ENCODE measurements at places on chromosomes 1 and 21.
A peak's percentile ranks its signal among the peaks of the same experiment; 100 is the strongest.

DNA sequence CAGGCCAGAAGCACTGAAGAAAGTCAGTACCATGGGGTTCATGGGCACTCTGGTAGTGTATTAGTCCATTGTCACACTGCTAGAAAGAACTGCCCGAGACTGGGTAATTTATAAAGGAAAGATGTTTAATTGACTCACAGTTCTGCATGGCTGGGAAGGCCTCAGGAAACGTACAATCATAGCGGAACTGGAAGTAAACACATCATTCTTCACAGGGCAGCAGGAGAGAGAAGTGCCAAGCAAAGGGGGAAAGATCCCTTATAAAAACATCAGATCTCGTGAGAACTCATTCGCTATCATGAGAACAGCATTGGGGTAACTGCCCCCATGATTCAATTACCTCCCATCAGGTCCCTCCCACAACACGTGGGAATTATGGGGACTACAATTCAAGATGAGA lies 20.2 kb upstream of the ROR1 start:
- no peak for DNase-seq

DNA sequence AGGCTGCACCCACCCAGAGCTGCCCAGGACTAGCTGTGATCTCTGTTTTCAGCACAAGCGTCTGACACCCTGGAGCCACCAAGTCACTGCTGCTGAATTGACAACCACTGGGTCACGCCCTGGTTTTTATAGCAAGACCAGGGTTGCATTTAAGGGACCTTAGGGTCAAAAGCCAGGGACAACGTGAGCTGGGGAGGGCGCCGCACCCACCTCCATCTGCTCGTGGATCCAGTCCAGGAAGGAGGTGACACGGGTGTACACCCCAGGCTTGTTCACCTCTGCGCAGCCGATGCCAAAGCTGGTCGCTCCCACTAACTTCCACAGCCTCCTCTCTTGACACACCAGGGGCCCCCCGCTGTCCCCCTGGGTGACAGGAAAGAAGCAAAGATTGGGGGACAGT lies 9.2 kb upstream of the TFF1 start:
- no peak for DNase-seq

DNA sequence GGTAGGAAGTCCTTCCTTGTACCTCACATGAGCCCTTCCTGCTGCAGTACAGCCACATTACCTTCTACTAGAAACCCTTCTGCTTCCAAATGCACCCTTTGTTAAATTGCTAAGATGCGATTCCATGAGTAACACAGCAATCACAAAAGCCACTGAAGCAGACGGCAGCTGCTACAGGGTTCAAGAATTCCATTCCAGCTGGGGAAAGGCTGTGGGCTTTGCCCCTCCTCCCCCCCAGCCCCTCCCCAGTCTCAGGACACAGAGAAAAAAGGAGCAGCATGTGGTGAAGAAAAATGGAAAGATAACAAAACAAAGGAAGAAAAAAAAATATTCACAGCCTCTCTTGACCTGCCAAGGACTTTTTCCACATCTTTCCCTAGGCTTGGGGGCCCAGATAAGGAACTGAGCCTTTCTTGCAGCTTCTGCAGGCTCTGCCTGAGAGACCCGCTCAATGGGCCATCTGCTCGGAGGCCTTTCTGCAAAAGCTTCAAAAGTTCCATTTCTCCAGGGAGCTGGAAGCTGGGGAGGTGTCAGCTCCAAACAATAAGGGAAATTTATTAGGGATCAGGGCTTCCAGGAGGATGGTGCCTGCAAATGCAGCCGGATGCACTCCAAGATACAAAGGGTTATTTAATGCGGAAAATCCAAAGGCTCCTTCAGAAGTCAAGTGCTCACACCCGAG lies 72.1 kb downstream of the SYT2 start:
- DNase-seq: no peak

- DNase-seq: no peak
Observed at GRCh38 chr1:201466492-201466891, 2.5 kb downstream of the PHLDA3 start.

- no peak for DNase-seq
Observed at GRCh38 chr1:86382878-86383277, 13.2 kb downstream of the ODF2L start.

- peak; percentile 68 for DNase-seq
Observed at GRCh38 chr1:15836772-15837669, 10.5 kb upstream of the SPEN start.

DNA sequence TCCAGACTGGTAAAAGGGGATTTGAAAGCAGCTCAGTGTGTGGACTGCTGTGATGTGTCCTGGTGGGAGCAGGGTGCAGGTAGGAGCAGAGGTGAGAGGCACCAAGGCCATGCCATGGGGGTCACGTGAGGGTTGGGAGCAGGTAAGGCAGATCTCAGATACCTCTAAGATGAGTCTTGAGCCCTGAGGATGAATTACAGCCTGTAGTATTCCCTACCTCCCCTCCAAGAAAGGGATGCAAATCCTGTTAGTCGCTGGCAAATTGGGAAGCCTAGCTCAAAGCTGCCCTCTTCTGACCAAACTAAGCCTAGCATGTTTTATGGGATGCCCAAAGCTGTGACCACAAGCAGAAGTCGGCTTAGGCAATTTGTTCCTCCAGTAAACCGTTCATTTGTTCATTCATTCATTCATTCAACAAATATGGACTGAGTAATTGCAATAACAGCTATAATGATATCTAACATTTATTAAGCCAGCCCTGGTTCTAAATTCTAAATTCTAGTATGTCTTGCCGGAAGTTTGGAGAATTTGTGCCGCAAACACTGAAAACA lies 3.9 kb upstream of the NUAK2 start:
- DNase-seq: peak; percentile 48

GRCh38 chr1:5780324-5780716 lies 211.9 kb downstream of the NPHP4 start:
- no peak for DNase-seq

GRCh38 chr21:20875742-20876141 lies 122.5 kb upstream of the NCAM2 start:
- no peak for DNase-seq

- DNase-seq: no peak
Observed at GRCh38 chr1:226429858-226430715, 22.2 kb upstream of the PARP1 start.

GRCh38 chr1:234533975-234534876 lies 55.2 kb upstream of the TARBP1 start:
- no peak for DNase-seq

GRCh38 chr1:38098101-38098847 lies 51.7 kb upstream of the POU3F1 start:
- no peak for DNase-seq

- DNase-seq: no peak
Observed at GRCh38 chr21:45226540-45227326, 61.0 kb downstream of the POFUT2 start.

DNA sequence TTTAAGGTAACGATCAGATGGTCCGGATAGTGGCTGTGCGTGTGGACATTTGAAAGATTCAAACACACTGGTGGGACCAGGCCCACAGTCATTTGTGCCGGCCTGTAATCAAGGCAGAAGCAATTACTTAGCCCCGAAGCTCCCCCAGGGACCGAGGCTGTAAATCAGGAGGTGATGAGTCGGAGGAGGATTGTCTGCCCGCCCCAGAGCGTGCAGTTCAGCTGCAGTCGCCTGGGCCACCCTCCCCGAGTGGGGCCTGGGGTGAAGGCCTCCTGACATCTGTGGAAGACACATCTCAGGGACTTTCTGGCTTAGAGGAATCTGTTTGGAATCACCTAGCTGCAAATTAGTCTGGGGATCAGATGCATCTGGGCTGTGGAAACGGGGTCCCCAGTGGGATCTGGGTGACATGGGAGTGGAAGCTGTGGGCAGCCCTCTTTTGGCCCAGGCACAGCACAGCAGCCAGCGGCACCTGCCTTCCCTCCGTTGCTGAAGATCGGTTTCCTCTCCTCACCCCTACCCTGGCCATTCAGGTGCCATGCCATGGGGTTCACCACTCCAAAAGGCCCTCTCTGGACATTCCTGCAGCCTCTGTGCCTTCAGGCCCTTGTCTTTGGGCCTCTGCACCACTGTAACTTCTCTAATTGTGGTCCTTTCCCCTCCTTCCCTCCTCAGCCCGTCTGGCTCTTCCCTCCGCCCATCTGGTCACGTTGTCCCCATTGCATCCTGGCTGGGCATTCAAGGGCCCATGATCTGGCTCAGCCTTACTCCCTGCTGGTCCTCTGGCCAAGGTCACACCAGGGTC lies 25.7 kb downstream of the LHX4 start:
- DNase-seq: no peak

GRCh38 chr1:89466307-89466930 lies 58.2 kb upstream of the LRRC8B start:
- DNase-seq: peak; percentile 55

DNA sequence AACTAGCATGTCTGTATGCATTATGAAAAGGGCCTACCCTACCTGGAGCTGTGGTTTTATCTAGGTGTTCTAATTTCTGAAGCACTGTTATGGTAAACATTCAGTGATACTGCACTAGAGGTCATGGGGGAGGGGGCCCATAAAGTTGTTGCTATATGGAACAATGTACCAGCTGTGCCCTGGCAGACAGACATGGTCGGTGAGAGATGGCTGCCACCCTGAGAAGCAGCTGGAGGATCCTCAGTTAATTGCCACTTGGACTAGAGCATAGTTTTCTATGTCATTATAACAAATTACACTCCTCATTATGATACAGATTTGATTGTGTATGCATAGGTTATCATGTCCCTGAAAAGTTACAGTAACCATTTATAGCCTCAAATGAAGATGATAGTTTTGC lies 45.4 kb downstream of the ILDR2 start:
- DNase-seq: no peak

GRCh38 chr1:1221887-1222574 lies 8.1 kb upstream of the TNFRSF4 start:
- no peak for DNase-seq

DNA sequence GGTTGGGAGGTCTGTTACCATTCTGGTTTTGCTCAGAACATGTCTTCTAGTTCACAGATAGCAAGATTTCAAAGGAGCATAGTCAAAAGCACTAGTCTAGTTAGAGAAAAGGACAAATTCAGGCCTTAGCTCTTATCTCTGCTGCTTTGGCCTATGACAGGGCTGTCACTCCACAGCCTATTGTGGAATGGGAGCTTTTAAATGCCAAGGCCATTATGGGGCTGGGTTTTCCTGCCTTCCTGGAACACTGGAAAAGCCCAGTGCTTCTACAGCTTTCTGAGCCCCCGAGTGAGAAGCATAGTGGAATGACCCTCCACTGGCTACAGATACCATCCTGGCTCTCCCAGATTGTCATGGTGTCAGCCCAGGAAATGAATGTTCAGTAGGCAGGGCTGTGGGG lies 9.3 kb downstream of the MTFR1L start:
- DNase-seq: no peak

GRCh38 chr1:212700892-212701819 lies 1.5 kb upstream of the BATF3 start:
- DNase-seq: no peak

DNA sequence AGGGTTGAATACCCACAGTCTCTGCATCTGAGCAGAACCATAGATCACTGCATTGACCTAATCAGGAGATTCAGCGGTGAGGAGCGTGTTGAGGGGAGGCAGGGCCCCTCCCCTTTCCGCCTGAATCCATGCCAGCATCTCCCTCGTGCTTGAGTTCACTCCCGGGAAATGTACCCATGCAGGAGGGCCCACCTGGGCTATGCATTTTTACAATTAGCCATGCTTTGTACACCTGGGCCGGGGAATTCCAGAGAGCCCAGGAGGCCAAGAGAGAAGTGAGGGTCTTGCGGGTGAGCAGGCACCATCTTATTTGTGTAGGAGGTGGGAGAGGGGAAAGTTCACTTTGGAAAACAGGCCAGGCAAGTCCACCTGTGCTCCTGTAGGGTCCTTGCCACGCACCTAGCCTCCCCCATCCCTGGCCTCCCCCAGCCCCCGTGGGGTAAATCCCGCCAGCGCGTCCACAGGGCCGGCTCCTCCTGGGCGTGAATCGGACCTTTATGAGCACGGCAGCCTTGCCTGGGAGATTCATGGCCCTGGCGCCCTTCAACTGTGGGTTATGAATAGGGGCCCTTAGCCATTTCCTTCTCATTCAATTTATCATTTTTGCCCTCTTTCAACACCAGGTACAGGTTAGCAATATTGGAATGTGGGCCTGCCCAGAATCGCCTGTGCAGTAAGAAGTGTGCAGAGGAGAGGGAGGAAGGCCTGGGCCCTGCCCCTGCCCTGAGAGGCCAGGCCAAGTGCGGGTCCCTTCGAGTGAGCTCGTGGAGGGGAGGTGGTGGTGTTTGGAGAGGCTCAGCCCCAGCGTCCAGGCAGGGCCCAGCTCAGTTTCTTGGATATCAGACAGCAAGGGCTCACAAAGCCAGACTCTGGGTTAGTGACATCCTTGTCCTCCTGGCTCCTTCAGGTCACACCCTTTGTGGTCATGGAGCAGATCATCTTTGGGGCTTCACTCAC lies 84.4 kb upstream of the ACTRT2 start:
- DNase-seq: no peak

DNA sequence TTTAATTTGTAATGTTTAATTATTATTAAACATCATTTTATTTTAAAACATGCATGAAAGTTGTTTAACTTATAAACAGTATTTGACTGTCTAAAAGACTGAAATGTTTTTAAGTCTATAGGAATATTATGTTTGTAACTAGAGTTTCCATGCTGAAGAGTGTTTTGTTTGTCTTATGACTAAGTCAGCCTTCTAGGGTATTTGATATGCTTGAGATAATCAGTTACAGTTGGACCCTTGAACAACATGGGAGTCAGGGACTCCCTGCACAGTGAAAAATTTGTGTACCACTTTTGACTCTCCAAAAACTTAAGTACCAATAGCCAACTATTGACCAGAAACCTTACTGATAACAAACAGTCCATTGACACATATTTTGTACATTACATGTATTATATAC lies 45.5 kb upstream of the KANK4 start:
- DNase-seq: no peak

DNA sequence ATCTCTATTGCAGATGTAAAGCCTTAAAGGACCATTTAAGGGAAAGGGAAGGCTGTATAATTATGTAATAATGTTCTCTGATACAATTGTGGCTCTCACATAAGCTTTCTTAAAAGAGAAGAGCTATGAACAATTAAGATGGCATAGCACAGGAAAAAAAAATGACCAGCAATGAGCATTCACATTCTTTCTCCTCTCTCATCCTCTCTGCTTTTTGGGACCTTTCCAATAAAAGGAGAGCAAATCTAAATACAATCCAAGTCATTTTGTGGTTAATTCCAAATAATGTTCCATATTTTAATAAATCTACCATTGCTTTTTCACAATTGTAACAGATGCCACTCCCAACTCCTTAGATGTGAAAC lies 23.5 kb downstream of the SMYD3 start:
- DNase-seq: no peak

GRCh38 chr1:232457595-232457994 lies 172.3 kb downstream of the SIPA1L2 start:
- no peak for DNase-seq

DNA sequence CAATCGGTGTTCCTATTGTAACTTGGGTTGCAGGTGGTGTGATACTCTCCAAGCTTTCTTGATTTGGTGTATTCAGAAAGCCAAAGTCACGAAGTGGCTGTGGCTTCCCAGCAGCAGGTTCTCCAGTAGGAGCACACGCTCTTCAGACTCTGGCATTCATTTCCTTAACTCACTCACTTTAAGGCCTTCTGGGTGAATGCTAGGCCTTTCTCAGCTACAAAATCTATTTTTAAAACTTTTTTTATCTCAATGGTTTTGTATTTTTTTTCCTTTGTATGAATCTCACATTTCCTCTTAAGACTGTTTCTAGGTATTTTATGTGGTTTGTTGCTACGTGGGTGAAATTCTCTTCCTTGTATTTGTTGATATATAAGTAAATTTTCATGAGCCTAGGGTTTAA lies 22.9 kb upstream of the PKN2 start:
- no peak for DNase-seq
